ENCODE measurements at places on chromosomes 1 and 21.
A peak's percentile ranks its signal among the peaks of the same experiment; 100 is the strongest.

DNA sequence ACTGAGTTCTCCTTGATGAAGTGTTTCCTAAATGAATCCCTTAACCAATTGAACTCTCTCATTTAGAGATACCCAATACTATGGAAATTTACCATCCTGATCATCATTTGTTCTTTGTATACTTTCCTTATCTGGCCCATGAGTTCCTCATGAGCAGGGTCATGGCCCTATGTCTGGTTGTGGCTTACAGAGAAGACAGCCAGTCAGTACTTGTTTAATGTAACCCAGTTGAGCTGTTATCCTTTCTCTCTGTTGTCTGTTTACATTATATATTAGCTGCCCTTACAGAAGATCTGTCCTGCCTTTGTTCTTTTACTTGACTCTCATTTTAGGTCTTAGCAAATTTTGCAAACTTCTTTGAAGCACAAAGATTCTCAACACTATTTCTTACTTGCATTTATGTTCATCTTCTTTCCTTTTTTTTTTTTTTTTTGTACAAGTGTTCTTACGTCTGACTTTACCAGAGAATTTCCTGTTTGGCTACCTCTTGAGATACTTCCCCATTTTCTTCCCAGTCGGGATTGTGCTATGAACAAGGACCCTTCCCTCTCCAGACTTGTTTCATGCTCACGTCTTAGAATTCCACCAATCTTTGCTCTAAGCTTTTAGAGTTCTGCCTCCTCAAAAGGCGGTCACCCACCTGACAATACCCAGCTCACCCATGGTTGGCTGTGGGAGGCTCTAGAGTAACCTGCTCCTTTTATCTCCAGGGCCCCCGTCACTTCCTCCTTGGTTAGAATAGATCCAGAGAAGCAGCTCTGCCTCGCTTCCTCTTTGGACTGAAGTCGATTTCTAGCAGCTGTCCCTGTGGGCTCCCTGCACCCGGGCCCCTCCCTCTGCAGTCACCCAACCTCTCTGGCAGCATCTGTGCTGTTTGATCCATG lies 53.6 kb upstream of the RUNX1 start:
- DNase-seq, result peak; percentile 61

- DNase-seq, result no peak
Observed at GRCh38 chr1:48753293-48753692, 23.4 kb downstream of the BEND5 start.

GRCh38 chr1:117067533-117068370 lies 7.6 kb downstream of the TTF2 start:
- peak; percentile 60 for DNase-seq

DNA sequence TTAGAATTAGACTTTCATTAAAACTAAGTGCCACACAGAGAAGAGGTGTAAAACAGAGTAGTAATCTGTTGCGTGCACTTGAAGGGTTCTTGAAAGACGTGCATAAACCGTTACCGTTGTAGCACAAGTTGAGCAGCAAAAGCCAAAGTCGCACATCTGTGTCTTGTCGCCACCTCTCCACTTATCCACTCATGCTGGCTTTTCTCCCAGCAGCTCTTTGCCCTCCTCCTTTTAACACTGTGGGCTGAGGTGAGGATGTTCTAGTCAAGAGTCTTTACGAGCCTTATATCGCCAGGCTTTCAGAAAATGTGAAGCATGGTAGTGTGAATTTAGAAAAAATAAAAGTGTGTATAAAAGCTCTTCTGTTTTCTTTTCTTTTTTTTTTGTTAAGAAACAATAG lies 48.0 kb downstream of the NR5A2 start:
- no peak for DNase-seq

DNA sequence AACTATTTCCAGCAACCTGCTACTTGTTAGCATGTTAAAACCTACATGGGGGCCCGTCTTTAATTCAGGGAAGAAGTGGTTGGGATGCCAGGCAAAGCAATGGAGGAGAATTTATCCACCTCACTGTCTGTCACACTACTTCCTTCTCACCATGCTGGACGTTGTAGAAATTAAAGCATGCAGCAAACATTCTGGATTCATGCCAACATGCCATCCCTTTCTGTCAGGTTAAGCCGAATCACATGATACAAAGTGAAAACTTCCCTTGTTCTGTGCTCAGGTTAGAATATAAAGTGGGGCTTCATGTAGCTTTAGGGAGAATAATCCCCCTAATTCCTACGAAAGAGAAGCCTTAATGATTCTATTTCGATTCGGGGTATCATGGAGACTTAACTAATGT lies 95.5 kb downstream of the ERG start:
- DNase-seq, result no peak

DNA sequence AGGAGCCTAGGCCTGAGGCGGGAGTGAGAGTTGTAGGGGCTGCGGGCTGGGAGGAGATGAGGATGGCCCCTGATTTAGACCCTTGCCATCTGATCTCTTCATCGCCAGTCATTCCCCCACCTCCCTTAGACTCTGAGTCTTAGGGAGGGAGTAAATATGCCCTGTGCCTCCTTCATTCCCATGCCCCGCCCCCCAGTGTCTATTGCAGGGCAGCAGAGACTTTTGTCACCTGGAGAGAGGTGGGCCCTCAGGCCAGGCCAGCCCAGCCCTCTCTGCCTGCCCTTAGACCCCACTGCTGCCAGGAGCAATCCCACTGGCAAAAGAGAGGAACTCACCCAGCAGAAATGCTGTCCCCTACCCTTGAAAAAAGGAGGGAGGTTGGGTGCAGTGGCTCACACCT lies 3.2 kb upstream of the MFAP2 start:
- DNase-seq, result no peak

- no peak for DNase-seq
Observed at GRCh38 chr1:19044471-19044870, 88.0 kb upstream of the IFFO2 start.

DNA sequence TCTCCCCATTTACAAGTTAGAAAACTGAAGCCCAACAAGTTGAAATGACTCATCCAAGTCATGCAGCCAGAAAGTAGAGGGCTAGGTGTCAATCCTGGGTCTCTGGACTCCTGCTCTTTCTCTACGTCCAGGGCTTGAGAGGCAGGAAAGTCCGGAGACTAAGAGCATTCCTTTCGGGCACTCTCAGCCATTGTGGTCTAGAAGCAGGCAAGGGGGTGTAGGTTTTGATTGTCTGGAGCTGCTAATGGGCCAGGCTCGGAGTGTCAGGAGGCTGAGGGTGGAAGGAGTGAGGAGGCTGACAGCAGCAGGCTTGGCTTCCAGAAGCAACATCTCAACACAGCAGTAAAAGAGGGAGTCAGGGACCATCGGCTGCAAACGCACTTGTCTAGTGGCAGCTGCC lies 107.6 kb upstream of the KLHDC7A start:
- DNase-seq, result no peak

GRCh38 chr1:53946252-53947171 lies at the start of gene LRRC42:
TSS of gene LRRC42 (plus strand) at chr1:53946350. CDS start at chr1:53952000, 5,650 bp downstream.
- no peak for DNase-seq

- DNase-seq, result peak; percentile 13
Observed at GRCh38 chr1:63524201-63524600, 876 bp downstream of the EFCAB7 start.

DNA sequence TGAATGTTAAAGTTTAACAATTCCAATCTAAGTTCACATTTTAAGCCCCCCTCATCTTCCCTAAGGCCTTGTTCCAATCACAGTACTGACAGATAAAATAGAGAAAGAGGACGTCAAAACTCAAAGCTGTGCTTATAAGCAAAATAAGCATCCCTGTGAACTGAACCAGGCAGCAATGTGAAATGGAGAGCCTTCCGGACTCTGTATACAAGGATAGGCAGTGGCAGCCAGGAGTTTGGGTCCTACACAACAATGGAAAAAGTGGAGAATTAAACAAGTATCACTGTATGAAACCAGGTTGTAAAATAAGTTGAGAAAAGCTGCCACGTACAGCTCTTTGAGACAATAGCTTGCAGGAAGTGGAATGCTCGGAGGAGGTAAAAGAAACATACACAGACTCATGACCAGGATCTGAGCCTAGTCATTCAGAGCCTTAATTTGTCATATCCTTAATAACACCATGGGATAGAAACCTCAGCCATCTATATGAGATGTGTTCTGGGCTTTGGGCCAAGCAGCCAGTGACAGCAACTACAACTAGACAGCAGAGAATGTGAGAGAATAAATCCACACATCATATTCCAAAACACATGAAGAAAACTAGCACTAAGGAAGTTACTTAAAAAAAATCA lies 55.2 kb upstream of the PALMD start:
- no peak for DNase-seq

GRCh38 chr1:192363177-192363576 lies 46.4 kb downstream of the RGS21 start:
- DNase-seq, result no peak

- DNase-seq, result no peak
Observed at GRCh38 chr1:174008269-174008668, 13.9 kb downstream of the RC3H1 start.

DNA sequence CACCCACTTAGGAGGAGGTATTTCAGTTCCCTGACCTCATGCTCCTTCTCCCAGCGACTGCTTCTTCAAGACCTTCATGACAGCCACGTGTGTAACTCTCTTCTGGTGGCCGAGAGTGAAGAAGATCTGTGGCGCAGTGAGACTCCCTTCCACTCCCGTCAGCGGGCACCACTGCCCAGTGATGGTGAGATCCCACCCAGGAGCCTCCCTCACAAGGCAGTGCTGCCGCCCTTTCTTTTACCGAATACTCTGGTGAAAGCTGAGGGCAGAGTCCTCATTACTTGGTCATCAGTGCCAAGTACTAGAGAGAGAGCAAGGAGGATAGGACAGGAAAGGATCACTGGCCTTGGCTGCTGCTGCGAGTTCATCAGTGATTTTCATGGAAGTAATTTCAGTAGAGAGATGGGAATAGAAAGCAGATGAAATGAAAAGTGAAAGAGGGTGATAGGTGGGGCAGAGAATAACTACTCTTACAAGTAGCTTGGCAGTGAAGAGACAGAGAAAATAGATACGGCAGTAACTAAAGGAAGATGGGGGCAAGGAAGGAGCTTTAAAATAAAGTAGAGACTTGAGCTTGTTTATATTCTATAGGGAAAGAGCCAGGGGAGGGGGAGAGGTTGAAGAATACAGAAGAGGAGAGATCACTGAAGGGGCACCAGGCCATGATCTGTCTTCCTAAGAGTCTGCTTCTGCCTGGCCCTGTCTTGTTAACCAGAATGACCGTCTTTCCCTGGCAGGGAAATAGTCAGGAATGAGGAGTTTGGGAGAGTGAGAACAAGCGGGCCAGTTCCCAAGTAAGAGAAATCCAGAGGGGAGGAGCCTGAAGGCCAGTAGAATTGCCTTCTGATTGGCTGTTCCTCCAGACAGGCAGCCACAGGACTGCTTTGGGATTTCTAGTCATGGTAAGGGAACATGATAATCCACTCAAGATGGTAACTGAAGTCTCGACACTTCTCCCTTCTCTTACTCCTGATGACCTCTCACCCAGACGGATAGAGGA lies 18.3 kb downstream of the HYI start:
- no peak for DNase-seq

GRCh38 chr1:41319807-41320711 lies 41.2 kb upstream of the FOXO6 start:
- no peak for DNase-seq

DNA sequence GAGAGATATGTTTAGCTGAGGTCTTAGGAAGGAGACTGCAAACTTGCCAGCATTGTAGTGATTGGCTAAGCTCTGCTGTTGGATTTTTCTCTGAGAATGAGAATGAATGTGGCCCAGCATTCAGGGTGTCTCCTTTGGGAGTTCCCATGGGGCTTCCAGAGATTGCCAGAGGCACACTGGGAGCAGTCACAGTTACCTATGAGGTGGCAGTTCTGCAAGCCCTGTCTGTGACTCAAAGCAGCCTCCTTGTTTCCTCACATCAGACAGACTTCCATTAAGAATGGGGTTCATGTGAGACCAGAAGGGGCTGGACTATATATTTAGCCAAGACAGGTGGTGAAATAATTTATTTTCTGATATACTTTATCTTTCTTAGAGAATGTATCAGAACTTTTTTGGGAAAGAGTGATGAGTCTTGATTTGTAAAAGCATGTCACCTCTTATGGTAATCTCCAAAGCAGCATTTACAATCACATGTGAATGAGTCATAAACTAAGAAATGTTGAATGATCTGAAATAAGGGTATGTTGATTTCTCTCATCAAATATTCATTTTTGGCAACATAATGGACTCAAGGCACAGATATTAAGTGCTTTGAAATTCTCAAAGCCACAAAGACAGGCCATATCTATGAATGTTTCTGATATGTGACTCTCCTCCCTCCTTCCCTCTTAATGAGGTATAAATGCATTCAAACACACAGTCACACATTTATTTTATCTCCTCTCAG lies 9.5 kb upstream of the SLC19A2 start:
- DNase-seq, result no peak

GRCh38 chr1:26044971-26045721 lies 772 bp downstream of the SLC30A2 start:
- no peak for DNase-seq

DNA sequence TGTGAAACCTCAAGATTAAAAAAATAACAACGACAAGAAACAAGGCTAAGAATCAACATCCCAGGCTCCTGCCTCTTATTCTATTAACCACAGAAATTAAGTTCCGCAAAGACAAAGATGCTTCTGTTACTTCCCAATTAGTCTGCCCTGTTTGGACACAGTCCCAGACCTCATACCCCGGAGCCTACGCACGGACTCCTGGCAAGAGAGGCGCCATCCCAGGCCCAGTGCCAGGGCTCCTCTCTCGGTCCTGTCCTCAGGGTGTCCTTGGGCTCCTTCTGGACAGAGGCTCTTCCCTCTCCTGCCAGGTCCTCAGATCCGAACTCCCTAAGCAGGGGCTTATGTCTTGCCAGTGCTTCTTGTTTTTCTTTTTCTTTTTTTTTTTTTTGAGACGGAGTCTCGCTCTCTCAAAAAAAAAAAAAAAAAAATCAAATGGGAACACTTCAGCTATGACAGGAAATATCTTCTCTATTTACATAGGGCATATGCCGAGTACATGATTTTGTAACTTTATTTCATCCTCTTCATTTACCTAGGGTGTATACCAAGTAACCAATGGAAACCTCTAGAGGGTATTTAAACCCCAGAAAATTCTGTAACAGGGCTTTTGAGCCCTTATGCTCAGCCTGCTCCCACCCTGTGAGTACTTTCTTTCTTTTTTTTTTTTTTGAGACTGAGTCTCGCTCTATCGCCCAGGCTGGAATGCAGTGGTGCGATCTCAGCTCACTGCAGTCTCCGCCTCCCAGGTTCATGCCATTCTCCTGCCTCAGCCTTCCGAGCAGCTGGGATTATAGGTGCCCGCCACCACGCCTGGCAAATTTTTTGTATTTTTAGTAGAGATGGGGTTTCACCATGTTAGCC lies 11.7 kb upstream of the ENO1 start:
- no peak for DNase-seq

DNA sequence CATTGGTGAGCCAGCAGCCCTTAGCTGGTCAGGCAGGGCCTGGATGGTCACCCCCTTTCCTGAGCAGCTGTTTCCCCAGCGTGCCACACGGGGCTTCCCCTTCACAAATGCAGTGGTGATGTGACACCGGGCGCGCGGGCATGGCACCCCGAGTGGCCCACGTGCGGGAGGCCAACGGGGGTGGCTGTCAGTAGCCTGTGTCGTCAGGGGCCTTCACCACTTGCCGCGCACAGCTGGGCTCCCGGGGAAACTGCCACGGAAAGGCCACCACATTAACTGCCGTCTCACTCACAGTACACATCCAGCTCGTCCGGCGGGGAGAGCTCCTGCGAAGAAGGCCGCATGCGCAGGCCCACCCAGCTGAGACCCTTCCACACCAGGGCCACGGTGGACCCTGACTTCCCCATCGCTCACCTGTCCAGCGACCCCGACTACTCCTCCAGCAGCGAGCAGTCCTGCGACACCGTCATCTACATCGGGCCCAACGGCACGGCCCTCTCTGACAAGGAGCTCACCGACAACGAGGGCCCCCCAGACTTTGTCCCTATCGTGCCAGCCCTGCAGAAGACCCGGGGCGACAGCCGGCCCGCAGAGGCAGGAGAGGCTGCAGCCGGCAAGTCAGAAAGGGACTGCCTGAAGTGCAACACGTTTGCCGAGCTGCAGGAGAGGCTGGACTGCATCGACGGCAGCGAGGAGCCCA lies 530.5 kb downstream of the KIF26B start:
- no peak for DNase-seq
